ENCODE measurements at places on chromosomes 7 and 10. TPM values are rescaled to one million over a fixed set of nuclear protein-coding genes. Genes with fewer than 3 reads are reported as not detected.

DNA sequence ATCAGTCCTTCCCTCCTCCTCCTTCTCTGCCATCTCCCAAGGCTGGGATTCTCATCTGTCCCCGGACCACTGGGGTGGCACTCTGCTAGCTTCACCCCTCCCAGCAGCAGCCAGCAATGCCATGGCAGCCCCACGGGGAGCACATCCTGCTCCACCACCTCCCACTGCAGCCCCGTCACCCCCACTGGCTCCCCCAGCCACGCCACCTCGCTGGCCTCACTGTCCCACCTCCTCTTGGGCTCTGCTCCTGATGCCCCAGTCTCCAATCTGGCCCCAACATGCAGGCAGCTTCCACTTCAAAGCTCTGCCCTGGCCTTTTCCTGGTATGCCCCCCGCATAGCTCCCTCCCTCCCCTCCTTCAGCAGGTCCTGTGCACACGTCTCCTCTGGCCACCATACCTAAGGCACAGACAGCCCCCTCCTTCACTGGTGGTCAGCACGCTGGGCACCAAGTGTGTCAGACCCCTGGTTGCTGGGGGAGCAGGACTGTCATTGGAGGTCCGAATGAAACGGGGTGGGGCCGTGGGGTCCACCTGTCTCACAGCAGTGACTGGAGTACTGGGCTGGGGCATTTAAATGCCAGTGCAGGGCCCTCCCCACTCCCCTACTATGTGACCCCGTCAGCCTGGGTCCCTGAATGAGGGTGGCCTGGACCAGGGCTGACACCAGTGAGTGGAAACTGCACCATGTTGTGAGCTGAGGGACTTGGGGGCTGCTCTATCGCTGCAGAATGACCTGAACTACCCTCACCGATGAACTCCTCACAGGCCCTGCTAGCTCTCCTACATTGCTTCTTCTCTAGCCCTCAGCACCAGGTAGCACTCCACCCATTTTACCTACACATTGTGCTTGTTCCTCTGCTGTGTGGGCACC, 38.7 kb downstream of the RASGEF1A start:
- peak; percentile 3 for DNase-seq

GRCh38 chr7:50531928-50532327, 33.3 kb downstream of the DDC start:
- peak; percentile 26 for DNase-seq

DNA sequence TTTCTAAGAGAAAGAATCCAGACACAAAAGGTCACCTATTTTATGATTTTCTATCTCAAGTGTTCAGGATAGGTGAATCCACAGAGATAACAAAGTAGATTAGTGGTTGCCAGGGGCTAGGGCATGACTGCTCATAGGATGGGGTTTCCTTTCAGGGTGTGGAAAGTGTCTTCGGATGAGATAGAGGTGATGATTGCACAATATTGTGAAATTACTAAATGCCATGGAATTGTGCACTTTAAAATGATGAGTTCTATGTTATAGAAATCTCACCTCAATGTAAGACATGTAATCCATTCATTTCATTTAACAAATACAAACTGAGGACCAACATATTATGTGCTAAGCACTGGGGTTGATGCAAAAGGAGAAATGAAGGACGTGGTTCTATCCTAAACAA, 76.4 kb upstream of the GALNT17 start:
- DNase-seq: no peak

- DNase-seq: no peak
These were observed 583.5 kb downstream of the CNTNAP2 start for GRCh38 chr7:146700015-146700560.

The PDE1C gene
- not detected for total RNA-seq
